ENCODE measurements at places on chromosomes 12 and 14.

DNA sequence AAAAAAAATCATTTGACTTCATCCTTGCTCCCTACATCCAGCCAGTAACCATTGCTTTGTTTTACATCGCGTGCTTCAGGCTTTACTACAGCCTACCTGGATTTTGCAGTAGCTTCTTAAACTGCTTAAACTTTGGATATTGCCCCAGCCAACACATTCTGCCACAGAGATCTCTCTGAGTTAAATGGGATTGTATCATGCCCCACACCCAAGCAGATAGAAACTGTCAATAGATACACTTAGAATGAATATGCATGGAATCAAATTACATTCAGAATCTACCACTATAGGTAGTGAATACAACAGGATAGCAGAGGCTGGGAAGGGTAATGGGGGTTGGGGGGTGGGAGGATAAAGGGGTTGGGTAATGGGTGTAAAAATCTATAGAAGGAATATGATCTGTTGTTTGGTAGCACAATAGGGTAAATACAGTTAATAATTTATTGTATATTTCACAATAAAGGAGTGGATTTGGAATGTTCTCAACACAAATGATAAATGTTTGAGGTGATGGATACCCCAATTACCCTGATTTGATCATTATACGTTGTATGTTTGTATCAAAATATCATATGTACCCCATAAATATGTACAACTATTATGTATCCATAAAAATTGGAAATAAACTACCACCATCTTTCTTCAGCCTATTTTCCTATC lies 2.7 kb upstream of the MYRFL start:
- DNase-seq: no peak

- no peak for DNase-seq
Measured at GRCh38 chr12:5171701-5172100, 128.0 kb downstream of the KCNA5 start.

DNA sequence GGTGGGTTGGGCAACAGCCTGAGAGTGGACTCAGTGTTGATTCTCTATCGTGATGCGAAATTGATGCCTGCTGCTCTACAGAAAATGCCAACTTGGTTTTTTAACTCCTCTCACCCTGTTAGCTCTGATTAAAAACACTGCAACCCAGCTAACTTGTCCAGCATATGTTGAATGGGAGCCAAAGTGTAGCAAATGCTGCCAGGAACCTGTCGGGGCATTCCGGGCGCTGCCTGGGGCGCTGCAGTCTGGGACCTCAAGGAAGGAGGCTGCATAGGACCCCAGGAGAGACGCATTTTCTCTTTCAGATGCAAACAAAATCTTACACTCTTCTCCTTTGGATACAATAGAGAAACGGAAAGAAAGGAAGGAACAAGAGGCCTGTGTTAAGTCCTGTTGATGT lies 3.9 kb downstream of the B3GNT4 start:
- no peak for DNase-seq

DNA sequence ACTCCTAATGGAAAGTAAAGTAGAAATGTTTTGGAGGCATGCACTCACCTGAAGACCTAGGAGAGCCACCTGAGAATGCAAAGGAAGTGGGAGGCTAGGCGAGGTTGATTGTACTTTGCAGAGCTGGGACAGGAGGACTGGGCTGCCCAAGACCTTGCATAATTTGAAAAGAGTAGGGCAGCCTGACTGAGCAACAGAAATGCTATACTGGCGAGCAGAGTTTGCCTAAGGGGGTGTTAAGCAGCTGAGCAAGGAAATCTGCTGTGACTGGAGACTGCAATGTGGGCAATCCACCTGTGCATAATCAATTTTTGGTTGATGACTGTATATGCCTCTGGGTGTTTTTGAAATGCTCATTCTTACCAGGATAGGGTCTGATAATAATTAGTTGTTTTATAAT lies 834.1 kb downstream of the TRHDE start:
- no peak for DNase-seq

DNA sequence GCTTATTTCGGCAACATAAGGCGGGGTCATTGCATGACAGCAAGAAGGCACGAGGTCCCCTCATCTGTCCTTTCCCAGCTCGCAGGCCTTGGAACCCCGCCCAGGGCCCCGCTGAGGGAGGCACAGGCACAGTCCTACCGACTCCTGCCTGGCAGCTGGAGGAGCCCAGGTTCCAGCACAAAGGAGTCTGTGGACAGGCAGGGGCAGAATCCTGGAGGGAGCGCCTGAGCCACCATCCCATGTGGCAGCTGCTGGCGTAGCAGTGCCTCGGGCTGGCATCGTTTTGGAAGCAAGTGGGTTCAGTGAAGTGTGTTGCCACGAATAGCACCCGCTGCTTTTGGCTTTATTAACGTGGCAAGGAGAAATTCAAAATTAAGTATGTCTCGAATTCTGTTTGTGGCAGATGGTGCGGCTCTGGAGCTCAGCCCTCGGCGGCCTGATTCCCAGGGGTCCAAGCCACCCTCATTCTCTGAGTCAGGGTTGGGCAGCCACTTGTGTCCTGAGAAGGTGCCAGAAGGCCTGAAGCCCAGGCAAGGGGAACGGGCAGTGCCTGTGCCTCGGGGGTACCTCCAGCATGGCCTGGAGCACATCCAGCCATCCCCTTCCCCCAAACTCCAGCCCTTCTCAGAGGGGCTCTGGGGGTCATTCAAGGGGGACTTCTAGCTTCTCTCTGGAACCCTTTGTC lies 35.9 kb downstream of the SLC8B1 start:
- no peak for DNase-seq
